ENCODE measurements at places on chromosomes 1 and 21. TPM values are rescaled to one million over a fixed set of nuclear protein-coding genes. Genes with fewer than 3 reads are reported as not detected.

DNA sequence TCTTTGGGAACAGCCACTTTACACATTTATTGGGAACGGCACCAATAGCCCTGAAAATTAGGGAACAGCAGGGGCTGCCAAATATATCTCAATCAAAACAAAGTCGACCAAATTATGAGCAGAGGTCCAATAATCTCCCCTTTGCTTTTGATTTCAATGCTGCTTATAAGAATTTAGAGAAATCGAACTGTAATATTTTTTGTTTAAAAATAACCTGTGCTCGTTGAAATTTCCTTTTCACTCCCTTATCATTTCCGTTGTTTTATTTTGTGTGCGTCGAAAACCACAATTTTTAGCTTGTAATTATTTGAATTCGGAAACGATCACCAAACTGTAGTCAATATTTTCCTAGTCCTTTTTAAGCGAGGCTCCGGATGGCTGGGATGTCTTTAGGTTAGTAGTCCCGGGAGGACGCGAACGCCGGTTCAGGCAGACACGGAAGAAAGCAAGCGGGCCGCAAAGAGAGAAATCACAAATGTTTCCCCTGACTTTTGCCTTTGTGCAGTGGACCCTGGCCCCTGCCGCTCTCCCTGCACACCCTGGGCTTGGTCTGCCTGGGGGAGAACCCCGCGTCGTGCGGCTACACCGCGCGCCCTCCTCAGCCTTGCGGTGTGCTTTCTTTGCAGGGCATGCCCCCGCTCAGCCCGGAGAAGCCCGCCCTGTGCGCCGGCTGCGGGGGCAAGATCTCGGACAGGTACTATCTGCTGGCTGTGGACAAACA, 2.3 kb downstream of the LHX9 start:
- DNase-seq: no peak

The EFNA4 gene
- 3.7 TPM for total RNA-seq

GRCh38 chr1:186741640-186742039, 61.4 kb upstream of the PTGS2 start:
- DNase-seq: no peak

- DNase-seq: no peak
These were observed 122.6 kb downstream of the GRIK3 start for GRCh38 chr1:36911561-36912364.

DNA sequence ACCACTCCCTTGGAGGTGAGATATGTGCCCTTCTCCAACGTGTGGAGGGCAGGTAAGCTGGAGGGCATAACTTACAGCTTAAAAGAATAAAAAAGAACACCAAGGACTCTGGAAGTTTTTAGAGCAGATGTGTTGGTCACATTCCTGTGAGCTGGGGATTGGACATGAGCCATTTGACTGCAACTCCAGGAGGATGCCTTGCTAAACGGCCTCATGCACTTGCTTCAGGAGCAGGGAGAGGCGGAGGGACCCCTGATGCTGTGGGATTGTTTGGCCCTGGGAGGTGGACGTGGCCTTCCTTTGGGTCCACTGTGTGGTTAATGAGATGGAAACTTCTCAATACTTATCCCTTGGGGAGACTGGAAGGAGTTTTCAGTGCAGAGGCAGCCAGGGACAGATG, 185.6 kb downstream of the RHOU start:
- no peak for DNase-seq

- no peak for DNase-seq
These were observed 9.4 kb downstream of the ZCCHC17 start for GRCh38 chr1:31306278-31306677.

Data from CD8-positive, alpha-beta memory T cell (primary cell).